ENCODE measurements at places on chromosomes 1 and 21.

GRCh38 chr1:243253926-243254232 is 1.2 kb downstream of the CEP170 start:
- peak; percentile 22 for DNase-seq

DNA sequence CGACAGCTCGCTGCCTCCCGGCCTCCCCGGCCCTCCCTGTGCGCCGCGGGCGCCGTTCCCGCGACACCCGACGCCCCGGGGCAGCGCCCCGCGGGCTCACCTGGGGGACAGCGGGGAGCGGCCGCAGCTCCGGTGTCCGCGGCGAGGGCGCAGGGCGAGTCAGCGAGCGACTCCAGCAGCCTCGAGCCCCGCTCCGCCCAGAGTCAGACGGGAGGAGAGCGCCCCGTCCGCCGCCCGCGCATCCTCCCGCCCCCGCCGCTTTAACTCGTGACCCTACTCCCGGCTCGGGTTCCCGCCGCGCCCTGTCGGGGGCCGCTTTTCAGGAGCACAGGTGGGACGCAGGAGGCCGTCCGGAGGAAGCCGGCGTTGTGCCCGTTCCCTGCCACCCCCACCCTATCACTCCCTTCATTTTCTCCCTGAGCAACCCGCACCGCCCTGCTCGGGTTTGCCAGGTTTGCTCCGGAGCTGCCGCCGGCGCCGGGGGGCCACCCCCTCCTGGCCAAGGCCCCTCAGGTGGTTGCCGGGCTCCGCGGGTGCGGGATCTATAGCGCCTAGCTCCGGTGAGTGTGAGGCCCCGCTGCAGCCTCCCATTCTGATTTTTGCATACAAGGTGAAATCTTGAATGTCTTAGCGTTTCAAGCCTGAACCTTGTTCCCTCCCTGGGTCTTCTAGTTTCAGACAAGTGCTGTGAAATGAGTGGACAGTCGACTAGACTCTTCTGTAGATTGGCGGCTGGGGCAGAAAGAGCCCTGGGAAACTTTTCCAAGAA is at the start of gene MCOLN3:
TSS of gene MCOLN3 (minus strand) at position 205 of the 769 bp plus-strand sequence. CDS start 3,140 bp downstream, outside the sequence.
- peak; percentile 51 for DNase-seq

DNA sequence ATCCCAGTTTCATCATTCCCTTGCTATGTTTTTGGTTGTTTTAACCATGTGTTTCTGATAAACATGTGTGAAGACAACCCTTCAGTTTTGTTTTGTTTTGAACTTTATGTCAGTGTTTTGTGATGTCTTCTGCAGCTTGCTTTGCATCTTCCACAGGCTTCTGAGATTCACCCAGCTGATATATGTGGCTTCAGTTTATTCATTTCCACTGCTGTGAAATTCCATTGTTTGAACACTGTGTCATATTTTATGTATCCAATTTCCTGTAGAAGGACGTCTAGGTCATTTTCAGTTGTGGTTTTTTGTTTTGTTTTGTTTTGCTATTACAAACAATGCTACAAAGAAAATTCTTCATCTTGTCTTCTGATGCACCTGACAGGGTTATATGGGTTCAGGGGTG is 27.2 kb upstream of the SLC26A9 start:
- no peak for DNase-seq

- no peak for DNase-seq
Measured at GRCh38 chr1:244735876-244736561, 83.1 kb downstream of the DESI2 start.

- DNase-seq = no peak
Measured at GRCh38 chr1:91742848-91743292, 143.1 kb downstream of the TGFBR3 start.

GRCh38 chr1:53562291-53562980 is 103.2 kb downstream of the DMRTB1 start:
- DNase-seq = peak; percentile 6

GRCh38 chr1:248710305-248710900 is 7.8 kb upstream of the OR14I1 start:
- no peak for DNase-seq

GRCh38 chr1:2247760-2248126 is 19.6 kb downstream of the SKI start:
- peak; percentile 36 for DNase-seq

DNA sequence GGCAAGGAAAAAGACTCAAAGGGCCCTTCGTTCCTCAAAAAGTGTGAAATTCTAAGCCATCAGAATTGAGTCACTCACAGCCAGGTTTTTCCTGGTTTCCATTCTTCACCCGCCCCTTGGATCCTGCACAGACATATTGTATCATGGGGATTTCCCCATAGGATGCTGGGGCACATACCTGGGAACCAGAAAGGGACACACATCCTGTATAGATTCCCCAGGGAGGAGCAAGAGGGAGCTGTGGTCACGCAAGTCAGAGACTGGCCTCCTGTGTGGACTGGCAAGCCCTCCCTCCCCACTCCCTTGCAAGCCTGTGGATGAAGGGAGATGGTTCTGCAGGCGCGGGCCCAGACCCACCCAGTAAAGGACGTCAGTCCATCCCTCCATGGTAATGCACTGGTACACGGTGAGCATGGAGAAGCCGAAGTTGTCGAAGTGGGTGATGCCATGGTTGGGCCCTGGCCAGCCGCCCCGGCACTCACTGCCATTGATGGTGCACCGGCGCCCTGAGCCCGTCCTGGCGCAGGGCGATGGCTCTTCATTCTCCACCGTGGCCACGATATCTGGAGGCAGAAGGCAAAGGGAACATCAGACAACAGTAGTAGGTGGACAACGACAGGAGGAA is 23.2 kb downstream of the CACNA1S start:
- no peak for DNase-seq

DNA sequence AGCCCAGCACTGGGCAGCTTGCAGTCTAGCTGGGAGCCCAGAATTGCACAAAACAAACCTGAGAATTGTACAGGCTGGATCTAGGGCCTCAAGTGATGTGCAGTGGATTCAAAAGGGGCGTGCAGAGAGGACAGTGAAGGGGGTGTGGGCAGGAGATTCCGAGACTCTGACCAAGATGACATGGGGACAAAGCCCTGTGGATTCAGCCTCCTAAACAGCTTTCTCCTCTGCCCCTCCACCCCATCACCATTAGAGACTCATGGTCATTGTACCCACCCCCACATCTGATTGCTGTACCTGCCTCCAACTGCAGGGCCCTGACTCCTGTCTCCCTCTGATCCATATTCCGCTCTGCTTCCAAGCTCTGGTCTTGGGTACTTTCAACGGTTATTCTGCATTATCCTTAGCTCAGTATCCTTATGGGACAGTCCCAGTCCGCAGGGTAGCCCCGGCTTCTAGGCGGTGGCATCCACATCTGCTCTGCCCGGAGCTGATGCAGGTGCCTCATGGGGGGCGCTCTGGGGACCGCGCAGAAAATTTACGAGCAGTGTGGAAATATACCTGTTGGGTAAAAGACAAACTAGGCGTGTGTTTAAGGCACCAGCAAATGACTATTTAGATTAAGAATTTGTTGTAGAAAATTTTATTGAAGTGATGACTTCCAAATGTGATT is 1.7 kb upstream of the BMP8A start:
- DNase-seq = no peak

- no peak for DNase-seq
Measured at GRCh38 chr1:19957779-19958178, 21.6 kb downstream of the PLA2G2A start.

- DNase-seq = peak; percentile 66
Measured at GRCh38 chr21:45001134-45002095, 61.6 kb downstream of the SLX9 start.

GRCh38 chr1:34549199-34549598 is 205.6 kb upstream of the GJB5 start:
- no peak for DNase-seq

DNA sequence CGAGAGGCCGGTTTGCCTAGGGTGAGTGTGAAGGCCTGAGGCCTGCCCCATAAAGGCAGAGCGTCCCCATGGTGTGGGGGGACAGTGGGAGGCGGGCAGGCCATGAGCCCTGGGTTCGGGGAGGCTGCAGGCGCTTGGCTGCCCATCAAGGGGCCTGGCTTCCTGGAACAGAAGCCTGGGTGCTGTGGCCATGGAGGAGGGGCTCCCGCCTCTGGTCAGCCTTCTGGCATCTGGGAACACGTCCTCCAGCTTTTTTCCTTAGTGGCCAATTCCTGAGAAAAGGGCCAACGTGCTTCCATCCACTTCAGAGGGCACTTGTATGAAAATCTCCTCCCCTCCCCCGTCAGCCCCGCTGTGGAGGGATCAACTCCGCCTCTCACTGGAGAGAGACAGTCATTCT is 58.7 kb downstream of the PRDM16 start:
- no peak for DNase-seq

DNA sequence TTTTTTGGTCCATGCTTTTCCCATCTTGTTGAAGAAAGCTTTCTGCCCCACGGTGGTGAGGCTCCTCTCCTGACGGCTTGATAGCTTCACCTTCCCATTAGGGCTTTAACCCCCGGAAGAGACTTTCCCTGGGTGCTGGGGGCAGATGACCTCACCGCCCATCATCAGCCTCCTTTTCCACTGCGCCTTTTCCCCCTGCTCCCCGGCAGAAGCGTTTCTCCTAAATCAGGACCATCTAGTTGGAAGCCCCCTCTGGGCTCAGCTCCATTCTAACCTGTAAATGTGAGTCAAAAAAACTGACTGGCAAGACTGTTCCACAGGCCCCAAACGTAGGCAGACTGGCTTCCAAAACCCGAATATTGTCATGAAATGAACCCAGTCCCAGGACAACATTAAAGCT is 6.7 kb downstream of the POFUT2 start:
- no peak for DNase-seq

GRCh38 chr1:162230096-162230495 is 146.6 kb downstream of the SPATA46 start:
- DNase-seq = no peak

Data from left hindlimb (tissue), 1 donor.